Stimulated activated CD8-positive, alpha-beta memory T cell treated with anti-CD3 and anti-CD28 coated beads, Interleukin-2, amount 100 ng/mL, for 1 hour (primary cell): ENCODE measurements at places on chromosomes 1 and 21.
A peak's percentile ranks its signal among the peaks of the same experiment; 100 is the strongest.

DNA sequence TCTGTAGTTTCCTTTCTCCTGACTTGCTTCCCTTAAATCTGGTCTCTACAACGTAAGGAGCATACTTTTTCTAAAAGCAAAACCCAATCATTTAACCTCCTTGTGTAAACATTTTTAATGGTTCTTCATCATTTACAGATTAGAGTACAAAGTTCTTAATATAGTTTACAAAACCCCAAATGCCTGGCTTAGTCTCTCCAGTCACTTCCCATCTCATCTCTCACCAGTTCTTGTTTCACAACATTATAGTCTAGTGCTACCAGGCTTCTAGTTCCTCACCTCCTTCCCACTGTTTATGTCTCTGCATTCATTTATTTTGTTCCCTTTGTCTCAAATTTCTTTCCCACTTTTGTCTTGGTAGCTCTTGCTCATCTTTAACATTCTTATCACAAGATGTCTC lies 168.4 kb downstream of the FASLG start:
- no peak for DNase-seq

DNA sequence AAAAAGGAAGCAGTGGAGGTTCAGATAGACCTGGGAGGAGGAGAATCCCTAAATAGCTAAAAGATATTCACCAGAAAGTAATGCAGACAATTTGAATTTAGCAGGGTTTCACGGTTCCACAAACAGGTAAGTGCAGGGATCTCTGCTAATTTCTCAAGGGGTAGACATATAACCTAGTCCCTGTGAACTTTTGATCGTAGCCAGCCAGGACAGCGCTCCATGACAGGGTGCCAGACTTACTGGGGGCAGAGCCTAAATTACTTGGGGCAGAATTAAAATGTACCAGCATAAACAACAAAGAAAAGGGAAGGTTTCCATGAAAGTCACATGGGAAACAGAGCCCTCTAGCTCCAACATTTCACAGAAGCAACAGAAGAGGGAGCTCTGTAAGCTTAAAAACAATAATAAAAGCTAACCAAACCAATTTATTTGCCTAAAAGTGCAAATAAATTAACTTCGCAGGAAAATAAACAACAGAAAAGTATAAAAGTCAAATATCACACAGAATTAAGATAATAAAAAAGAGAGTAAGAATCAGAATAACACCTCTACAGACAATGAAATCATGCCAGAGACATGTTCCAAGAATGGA lies 198.3 kb downstream of the DUSP10 start:
- DNase-seq: no peak

DNA sequence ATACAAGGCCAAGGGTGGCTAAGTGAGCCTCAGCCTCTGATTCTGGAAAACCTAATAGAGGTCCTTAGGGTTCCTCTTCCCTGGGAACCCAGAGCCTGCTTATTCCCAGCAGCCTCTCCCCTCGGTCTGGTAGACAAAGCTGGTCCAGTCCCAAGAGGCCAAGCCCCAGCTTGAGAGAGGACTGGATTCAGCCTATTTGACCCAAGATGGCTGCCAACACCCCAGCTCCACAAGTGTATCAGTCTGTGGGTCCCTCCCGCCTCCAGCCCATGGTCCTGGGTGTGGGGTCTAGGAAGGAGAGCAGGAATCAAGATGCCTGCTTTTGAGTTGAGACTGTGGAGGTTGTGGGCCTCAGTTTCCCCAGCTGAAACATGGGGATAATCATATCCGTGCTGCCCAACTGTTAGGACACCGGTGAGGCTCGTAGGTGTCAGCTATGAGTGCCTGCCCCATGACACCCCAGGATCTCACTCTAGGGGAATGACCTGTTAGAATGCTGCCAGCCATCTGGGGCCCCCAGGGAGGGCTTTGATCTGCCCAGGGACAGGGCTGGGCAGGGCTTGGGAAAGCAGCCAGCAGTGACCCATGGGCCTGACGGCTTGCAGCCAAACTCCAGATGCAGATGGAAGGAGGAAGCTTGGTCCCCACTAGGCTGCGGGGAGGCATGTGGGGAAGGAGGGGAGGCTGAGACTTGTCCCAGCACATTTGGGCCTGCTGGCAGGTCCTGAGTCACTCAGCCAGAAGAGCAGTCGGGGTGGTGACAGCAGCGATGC lies 45.4 kb downstream of the NUAK2 start:
- DNase-seq: no peak

DNA sequence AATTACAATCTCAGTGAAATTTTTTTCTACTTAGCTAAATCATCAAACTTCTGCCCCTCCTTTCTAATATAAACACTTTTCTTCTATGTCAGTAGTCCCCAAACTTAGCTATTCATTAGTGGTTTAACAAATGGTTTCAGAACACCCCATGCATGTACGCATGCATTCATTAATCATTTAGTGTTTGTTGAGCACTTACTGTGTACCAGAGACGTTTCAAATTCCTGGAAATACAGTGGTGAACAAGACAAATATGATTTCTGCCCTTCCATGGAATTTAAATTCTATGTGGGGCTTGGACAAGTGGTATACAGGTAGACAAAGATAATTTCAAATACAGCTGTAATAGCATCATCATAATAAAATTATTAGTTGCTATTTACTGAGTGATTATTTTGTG lies 1.5 kb downstream of the ZBTB40 start:
- no peak for DNase-seq

GRCh38 chr1:21966247-21967000 lies 10.4 kb upstream of the CELA3B start:
- DNase-seq: no peak

GRCh38 chr1:7331926-7332535 lies 439.1 kb upstream of the VAMP3 start:
- no peak for DNase-seq

GRCh38 chr1:207004931-207005830 lies 27.4 kb downstream of the C1orf116 start:
- peak; percentile 18 for DNase-seq

DNA sequence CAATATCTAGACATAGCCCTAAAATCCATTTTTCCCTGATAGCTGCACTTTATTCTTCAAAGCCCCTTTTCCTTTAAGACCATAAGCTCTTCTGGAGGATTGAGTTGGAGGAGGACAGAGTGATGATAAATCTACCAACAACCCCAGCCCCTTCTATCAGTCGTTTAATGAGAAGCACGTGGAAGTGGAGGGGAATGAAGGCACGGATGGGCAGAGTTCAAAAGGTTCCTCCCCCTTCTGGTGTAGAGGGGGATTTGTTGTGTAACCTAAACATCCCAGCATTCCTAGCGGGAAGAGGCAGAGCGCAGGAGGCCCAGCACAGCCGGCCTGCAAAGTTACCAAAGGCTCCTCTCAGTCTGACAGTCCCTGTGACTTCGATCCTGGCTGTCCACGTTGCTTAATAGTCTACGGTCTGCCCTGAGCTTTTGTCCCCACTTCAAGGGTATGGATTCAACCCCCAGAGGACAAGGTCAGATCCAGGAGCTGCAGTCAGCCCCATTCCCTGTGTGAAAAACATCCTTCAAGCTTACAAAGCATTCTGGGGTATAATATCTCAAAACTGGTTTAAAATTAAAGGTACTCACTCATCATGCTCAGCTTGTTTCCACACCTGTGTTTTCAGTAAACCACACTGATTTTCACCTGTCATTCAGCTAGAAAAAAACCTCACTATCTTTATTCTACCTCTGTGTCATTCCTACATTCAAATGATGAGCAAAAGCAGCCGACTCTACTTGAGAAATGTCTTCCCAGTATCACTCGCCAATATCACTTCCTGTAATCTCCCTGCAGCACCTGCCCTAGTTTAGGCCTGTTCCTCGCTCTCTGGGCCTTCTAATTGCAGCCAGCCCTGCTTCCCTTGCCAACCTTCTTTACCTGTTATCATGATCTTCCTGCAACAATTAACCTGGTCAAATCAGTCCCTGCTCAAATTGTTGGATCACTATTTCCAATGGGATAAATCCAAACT lies 117.9 kb downstream of the PLPP3 start:
- no peak for DNase-seq

- no peak for DNase-seq
Observed at GRCh38 chr1:206831650-206832049, 33.8 kb upstream of the IL20 start.

DNA sequence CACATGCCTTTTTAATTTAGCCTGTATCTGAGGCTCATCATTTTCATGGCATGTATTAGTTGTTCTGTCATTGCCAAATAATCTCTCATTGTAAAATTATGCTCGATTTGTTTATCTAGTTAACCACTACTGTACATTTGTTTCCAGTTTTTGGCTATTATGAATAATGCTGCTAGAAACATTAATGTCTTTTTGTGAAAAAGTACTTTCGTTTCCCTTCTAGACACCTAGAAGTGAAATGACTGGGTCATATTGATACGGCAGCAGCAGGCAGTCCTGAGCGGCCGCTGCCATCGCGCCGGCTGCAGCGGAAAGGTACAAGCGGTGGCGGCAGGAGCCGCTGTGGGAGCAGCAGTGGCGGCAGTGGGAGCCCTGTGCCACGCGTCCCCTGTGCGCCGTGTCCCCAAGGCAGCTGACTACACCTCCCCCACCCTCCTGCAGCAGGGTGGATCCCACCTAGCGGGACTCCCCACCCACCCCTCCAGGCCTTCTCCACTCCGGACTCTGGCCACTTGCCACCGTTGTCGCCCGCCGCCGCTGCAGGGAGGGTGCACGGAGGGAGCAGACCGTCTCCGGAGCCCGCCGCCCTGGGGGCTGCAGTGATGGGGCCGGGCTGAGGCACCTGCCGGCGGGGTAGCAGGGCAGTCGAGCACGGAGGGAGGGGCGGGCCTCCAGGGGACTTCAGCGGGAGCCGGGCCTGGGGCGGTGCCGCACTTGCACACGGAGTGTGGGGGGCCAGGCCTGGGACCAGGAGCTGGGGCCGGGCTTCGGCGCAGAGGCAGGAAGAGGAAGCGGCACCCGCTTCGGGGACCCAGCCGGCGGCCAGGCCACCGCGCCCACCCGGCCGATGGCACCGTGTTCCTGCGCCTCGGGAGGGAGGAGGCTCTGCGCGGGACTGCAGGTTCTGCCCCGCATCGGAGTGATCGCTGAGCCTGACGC lies 66.8 kb upstream of the RGS7 start:
- no peak for DNase-seq

GRCh38 chr21:34313116-34313515 lies 50.7 kb upstream of the KCNE2 start:
- no peak for DNase-seq

DNA sequence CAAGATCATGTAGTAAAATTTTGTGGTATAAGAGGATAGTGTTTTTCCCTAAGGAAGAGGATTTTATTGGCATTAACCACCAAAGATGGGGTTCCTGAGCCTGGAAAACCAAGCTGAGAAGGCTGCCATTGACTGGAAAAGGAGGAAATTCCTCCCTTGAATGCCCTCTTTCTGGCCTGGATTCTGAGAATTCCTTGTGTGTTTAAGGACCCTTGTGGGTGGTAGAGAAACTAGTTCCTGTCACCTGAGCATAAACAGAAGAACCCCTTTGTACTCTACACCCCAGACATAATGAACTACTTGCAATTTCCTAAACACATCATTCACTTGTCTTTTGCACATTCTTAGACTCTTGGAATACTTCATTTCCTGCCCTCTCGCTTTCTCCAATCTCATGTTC lies 33.1 kb upstream of the CEP350 start:
- DNase-seq: no peak

- no peak for DNase-seq
Observed at GRCh38 chr1:46528297-46528955, 23.0 kb downstream of the KNCN start.

DNA sequence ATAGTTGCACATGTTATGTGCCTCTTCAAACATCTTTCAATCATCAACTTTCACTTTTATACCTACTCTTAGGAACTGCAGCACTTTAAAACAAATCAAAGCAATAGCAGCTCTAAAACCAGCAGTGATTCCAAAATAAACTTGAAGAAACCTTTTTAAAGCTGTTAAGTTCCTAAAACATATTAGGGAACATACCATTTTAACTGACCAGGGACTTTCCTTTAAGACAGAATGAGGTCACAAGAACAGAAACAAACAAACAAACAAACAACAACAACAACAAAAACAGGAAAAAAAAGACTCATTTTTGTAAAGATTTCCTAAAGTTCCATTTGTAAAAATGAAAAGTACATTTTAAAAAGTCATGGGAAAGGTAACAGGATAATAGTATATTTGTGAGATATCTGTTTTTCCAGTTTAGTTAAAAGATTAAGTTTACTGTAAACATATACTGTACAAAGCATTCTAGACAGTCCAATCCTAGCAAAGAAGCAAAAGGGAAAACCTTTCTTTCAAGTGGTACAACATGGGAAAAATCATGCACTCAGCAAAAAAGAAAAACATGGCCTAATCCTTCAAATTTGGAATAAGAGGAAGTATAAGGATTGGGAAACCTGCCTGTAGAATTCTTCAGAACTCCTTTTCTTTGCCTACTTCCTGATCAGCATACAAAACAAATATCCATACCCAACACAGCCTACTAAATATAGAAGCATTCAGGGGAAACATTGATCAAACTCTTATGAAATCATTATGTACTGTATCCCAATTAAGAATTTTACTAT lies 45.5 kb downstream of the EPS15 start:
- DNase-seq: no peak

- no peak for DNase-seq
Observed at GRCh38 chr21:39318091-39318959, 4.9 kb upstream of the BRWD1 start.

DNA sequence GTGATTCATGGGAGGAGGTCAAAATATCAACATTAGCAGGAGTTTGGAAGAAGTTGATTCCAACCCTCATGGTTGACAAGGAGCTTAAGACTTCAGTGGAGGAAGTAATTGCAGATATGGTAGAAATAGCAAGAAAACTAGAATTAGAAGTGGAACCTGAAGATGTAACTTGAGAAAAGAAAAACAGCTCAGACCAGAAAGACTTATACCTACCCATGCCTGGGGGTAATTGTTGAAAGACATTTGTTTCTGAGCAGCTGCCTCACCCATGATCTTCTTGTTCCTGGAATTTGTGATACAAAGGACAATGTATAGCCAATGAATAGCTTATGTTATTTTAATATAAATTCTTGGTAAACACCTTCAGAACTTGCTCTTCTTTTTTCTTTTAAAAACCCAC lies 128.6 kb downstream of the LRIG2 start:
- no peak for DNase-seq

DNA sequence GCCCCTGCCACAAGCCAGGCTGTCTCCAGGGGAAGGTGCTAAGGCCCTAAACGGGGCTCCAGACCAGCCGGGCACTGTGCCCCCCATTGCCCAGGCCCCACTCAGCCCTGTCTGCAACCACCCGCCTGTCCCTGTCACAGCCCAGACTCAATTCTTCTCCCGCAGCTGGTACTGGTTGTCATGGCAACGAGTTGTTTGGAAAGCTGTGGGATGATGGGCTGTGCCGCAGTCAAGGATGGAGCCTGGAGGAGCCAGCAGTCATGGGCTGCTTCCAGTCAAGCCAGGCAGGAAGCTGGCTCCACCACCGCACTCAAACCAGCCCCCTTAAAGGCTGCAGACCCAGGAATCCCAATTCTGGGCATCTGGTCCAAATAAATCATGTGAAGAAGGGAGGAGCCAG lies 4.2 kb downstream of the SPOCD1 start:
- DNase-seq: no peak
